ENCODE measurements at places on chromosomes 5 and 9. TPM values are rescaled to one million over a fixed set of nuclear protein-coding genes. Genes with fewer than 3 reads are reported as not detected.

CARTPT gene
- not detected for total RNA-seq

MELK gene
- total RNA-seq, result 52.1 TPM

DNA sequence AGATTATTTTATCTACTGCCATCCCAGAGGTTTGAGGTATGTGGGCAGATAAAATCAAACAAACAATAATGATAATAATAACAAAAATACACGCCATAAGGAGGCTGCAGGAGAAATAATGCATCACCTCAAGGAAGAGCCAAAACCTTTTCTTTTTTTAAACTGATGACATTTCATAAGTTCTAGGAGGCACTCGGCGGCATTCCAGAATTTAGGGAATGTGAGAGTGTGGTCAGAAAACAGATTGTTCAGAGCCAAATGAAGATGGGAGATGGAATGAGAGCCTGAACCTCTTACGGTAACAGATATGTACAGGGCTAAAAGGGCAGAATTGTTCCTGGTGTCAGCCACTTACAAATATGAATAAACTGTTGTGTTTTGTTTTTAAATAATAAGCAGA, 615.0 kb upstream of the CHD1 start:
- DNase-seq, result no peak

- no peak for DNase-seq
Measured at GRCh38 chr9:32866273-32866672, 82.9 kb downstream of the TMEM215 start.

- DNase-seq, result peak; percentile 42
Measured at GRCh38 chr9:36486933-36487481, 85.7 kb upstream of the MELK start.

DNA sequence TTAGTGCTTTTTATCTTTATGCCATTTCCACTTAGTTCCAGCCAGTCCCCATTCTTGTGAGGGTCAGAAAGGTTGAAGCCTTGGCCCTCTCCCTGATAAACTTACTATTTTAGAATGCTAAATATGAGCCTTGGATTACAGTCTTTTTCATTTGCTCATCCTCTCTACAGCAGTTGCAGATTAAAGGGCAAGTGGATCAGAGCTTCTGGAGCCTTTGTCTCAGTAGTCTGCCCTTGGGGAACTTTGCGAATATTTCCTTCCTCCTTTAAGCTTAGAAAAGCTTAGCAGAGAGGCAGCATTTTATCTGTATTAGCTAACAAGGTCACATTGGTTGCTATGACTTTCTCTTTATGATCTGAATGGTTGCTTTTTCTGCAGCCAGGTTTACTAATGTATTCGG, 11.5 kb downstream of the FSD1L start:
- no peak for DNase-seq

CDH9 gene
- not detected for total RNA-seq

DNA sequence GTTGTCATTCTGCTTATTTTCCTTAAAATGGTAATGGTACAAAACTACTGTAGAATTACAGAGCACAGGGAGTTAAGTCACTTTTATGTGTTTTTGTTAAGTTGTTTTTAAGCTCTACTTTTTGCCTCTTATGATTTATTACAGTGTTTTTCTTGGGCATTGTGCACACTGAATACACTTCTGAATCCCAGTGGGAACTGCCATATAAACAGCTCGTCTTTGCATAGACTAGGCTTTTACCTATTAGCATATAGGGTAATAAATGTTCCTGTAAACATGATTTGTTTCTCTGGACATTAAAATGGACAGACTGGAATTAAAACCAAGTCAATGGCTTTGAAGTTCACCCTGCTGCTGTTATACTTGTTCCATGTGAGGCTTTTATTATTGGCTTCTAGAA, 12.2 kb downstream of the KLF9 start:
- peak; percentile 28 for DNase-seq

EPB41L4B gene
- total RNA-seq, result 0.15 TPM

GRCh38 chr5:135488727-135489465, 36.7 kb upstream of the TIFAB start:
- DNase-seq, result peak; percentile 11

DNA sequence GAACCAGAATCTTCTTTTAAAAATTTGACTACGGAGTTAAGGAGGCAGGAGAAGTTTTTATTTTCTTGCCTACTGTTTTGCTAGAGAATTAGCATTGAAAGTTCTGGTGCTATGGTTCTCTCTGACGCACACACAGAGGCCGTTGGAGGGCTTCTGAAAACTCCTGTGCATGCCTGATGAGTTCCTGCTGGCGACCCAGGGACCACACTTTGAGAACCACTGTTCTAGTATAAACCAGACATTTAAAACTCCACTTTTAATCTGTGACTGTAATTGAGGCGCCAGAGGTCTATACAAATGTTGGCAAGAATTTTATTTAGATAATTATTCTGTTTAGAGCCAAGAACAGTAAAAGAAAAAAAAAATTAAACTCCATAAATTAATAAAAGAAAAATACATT, 99.5 kb upstream of the OTULINL start:
- DNase-seq, result no peak

CAMK2A gene
- not detected for total RNA-seq

PCDHGB1 gene
- total RNA-seq, result 0.62 TPM

DNA sequence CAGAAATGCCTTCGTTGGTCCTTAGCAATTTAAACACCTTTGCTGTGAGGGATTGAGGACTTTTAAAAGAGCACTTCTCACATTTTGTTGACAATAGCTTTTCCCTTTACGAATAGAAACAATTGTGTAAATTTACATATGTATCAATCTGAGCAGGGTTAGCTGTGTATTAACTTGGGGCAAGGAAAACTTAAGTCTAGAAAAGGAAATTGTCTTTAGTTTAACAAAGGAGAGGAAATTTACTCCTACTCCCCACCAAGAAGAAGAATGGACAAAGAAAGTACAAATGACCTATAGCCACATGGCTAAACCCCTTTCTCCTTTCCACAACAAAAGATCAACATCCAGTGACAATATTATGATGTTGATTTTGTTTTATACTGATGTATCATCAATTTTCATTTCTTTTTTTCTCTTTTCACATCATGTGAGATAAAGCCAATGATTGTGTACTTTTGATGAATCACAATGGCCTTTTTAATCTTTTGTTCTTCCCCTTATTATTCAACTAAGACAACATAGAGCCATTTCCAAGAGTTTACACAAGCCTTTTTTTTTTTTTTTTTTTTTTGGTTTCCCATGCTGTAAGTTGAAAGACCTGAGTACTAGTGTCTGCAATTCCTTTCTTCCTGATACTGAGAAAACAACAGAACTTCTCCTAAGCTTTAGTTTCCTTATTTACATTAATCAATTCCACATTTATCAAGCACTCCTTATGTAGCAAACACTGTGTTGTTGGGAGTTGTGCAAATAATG, 19.0 kb downstream of the FOXB2 start:
- peak; percentile 11 for DNase-seq

DNA sequence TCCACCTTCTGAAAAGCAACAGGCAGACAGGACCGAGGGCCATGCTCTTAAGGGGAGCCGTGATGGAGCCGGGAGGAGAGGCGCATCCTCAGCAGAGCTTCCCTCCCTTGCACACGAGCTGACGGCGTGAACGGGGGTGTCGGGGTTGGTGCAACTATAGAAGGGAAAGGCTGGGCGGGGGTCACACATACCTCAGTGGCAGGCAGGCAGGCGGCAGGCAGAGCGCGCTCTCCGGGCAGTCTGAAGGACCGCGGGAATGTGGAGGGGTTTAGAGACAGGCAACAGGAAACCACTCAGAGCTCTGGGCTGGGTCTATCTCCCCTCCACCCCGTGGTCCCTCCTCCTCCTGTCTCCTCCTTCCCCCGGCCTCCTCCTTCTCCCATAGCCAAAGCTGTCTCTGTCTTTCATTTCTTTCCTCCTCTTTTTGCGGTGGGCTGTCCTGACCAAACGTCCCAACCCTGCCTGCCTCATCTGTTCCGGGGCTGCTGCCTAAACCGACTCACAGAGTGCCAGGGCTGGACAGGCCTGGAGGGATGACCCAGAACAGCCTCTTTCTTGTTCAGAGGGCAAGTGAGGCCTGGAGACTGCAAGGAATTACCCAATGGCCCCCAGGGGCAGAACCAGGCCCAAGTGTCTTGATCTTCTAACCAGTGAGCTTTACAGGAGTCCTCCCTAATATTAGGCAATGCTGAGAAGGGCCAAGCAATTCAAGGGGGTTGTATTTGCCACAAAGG, at the start of gene SPARC:
Gene SPARC (minus strand): TSS at position 242 of the 734 bp plus-strand sequence. CDS start 10,727 bp downstream, outside the sequence.
- DNase-seq, result peak; percentile 85

PRSS3 gene
- 10.7 TPM for total RNA-seq

DNA sequence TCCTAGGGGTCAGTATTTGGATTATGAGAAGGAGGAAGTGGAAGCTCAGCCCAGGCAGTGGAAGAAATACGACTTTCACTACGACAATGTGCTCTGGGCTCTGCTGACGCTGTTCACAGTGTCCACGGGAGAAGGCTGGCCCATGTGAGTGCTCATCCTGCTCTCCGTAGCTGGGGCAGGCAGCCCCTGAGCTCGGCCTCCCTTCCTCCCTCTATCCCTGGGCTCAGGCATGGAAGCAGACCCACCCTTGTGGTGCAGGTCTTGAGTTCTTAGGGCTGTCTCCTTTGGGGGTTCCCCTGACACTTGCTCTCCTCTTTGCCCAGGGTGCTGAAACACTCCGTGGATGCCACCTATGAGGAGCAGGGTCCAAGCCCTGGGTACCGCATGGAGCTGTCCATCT, 180.1 kb downstream of the CACNA1B start:
- no peak for DNase-seq
